ENCODE measurements at places on chromosomes 7 and 10.
A peak's percentile ranks its signal among the peaks of the same experiment; 100 is the strongest.

GRCh38 chr10:75623310-75624093, 192.1 kb downstream of the LRMDA start:
- DNase-seq: no peak

GRCh38 chr7:82534684-82535083, 91.1 kb upstream of the CACNA2D1 start:
- no peak for DNase-seq

DNA sequence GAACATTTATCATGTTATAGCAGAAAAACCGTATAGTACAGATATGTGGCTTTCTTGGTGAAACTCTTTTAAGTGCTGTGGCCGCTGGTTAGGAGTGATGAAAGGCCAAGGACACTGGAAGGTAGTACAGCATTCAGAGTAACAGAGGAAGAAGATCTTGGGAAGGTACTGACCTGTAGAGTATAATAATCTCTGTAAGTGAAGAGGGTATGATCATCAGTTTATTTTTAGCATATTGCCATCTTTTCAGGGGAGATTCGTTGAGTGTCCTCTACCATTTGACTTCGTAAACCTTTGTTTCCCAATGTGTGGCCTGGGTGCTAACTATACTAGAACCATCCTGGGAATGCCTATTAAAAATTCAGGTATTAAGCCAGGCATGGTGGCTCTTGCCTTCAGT, 44.6 kb downstream of the WAC start:
- no peak for DNase-seq

GRCh38 chr10:89556600-89556999, 21.2 kb upstream of the SLC16A12 start:
- no peak for DNase-seq

DNA sequence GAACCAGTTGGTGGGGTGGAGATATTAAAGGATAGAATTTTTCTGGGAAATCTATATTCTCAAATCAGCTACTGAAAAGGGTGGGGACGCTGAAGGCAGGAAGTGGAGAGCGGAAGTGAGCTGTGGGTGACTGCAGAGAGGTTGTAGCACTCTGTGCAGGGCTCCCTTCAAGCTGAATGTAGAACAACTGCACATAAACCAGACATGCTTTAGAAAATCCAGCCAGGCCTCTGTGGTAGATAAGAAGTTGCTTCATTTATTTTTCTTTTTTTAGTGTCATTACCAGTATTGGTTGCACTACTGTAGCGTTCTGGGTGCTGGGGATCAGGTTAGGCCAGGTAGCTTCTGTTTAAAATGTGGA, 127.8 kb downstream of the CELF2 start:
- no peak for DNase-seq

DNA sequence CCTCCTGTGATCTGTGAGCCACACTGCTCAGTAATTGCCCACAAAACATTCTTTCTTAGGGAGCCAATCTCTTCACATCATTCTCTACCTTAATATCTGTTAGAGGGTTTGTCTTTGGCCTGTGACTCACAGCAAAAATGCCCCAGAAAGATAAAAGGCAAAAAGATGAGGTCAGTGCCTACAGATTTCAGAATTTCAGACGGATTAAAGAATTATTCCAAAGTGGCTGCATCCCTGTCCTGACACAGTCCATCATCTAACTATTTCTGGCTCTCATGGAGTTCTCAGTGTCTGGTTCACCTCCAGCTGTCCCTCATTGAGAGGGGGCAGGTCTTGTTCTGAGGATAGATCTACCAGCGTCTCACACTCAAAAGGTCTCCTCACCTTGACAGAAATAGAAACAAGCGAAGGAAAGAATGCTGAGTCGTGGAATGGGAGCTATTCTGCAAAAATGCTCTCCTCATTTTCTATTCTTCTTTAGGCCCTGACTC, 138.5 kb upstream of the AOAH start:
- no peak for DNase-seq

DNA sequence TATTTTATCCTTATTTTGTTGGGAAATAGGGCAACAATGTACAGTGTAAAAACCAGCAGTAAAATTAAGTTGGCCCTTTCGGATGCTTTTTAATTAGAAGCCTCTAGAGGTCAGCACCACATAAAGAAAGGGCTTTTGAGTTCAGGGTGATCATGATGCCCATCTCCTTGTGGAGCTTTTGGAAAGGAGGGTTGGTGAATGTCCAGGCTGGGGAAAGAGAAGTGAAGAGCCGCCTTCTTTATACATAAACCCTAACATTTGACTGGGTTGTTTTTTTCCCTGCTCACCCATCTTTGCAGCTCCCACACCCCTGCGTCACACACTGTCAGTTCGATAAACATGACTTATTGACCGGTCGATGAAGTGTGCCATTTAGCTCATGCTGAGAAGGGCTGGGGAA, 29.8 kb downstream of the MTURN start:
- no peak for DNase-seq

DNA sequence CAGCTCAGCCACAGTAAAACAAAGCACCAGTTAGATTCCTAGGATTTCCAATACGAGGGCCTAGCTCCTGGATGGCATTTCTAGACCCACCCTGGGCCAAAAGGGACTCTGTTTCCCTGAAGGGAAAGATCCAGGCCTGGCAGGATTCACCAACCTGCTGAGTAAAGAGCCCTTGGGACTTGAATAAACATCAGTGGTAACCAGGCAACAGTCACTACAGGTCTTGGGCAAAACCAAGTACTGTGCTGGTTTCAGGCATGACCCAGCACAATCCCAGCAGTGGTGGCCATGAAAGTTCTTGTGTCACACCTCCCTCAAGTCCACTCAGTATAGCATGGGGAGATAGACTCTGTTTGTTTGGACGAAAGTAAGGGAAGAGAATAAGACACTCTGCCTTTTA, 31.0 kb upstream of the STARD3NL start:
- DNase-seq: no peak

DNA sequence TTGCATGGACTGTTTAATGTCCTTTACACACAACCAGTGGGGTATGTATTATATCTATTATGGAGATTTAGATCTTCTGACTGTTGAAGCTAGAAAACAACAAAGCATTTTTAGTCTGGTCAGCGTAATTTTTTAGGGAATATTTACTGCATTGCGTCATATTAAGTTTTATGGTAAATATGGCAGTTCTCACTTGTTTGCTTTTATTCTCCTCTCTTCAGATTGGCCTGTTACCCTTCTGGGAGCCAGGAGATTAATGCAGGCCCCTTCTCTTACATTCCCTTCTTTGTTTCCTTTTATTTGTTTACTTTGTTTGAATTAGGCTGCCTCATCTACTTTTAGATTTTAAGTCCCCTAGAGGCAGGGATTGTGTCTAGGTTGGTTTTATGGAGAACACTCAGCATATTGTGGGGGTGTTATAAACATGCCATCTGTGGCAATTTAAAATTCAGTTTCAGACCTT, 13.8 kb downstream of the UBE2D1 start:
- peak; percentile 78 for DNase-seq

DNA sequence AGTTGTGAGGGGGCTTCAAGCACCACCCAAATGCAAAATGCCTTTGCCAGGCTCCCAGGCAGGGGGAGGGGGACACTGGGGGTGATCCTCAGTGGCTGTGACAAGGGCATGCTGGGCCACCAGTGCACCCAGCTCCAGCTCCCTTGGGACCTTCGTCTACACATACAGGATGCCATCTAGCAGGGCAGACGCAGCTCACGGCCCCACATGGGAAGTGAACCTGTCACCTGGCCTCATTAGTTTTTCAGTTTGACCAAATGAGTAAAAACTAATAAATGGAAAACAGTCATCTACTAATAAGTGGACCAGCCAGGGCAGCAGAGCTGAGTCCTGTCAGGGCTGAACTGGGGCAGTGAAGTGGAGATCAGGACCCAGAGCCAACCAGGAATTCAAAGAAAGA, 50.2 kb downstream of the TLL2 start:
- DNase-seq: no peak

DNA sequence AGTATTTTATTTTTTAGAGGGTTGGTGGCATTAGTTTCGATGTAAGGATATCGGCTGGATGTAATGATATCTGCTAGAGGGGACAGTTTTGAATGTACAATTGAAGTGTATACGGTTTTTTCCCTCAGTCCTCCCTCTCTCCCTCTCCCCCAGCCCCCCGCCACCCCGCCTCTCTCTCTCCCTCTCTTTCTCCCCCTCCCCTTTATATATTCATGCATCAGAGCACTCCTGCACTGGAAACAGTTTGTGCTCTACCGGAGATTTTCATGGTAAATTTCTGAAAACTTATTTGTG, 1.6 kb downstream of the GLCCI1 start:
- DNase-seq: no peak

DNA sequence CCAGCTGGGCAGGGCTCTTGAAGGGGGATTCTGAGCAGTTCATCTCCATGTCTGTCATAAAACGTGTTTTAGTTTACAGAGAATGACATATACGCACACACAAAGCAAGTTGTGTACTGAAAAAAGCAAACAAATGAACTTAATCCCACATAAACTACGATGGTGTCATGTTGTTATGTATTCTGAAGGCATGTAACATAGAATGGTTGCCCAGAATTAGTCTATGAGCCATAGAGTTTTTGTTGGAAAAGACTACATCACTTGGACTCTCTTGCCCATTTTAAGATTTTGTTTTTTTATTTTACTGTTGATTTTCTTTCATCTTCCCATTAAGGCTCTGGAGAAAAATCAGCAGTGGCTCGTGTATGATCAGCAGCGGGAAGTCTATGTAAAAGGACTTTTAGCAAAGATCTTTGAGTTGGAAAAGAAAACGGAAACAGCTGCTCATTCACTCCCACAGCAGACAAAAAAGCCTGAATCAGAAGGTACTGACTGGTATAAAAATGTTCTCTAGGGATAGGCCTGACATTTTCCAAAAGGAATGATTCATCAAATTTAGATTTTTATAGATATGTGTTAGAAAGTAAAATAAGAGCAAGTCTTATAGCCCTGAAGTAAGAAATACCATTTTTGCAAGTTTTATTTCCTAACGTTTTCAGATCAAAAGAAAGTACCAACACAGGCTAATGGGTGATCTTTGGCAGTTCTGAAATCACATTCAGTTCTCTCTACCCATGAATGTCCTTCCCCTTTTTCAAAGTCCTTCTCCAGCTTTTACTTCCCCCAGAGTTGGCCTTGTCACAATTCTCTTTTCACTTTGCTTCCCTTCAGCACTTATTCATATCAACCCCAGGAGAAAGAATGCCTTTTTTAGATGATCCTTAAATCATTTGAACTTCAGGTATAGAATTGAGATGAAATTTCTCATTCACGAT, 18.9 kb downstream of the CEP55 start:
- no peak for DNase-seq

DNA sequence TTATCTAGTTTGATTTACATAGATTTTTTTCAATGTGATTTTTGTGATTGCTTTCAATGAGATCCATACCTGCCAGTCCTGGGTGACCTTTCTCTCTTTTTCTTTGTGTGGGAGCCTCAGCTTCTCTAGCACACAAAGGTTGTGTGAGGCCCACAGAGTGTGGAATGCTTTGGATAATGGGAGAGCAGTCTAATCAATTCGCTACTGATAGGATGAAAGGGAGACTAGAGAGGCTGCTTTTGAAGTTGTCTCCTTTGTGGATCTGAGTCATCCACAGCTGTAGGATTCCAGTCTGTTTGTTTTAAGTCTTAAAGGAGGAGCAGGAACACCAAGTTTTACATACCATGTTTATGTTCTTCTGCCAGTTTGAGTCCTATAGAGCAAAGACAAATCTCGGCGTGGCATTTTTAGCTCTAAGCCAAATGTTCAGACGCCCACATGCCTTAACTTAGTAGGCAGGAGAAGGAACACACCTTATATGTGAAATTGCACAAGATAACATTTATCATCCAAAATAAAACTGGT, 330.0 kb downstream of the ARL4A start:
- no peak for DNase-seq

GRCh38 chr10:13373644-13374043, 25.6 kb upstream of the SEPHS1 start:
- no peak for DNase-seq

GRCh38 chr10:103576862-103577261, 83.4 kb downstream of the NEURL1 start:
- no peak for DNase-seq

DNA sequence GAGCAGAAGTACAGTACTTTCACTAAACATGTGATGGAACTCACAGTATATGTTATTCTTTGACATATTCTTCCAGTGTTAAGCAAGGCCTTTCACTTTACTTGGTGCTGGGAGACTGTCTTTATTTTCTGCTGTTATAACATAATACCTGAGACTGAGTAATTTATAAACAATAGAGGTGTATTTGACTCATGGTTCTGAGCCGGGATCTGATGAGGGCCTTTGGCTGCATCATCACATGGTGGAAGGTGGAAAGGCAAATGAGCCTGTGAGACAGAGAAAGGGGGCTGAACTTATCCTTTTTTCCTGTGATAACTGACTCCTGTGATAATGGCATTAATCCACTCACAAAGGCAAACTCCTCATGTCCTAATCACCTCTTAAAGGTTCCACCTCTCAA, 1.4 kb downstream of the SUPV3L1 start:
- DNase-seq: no peak

DNA sequence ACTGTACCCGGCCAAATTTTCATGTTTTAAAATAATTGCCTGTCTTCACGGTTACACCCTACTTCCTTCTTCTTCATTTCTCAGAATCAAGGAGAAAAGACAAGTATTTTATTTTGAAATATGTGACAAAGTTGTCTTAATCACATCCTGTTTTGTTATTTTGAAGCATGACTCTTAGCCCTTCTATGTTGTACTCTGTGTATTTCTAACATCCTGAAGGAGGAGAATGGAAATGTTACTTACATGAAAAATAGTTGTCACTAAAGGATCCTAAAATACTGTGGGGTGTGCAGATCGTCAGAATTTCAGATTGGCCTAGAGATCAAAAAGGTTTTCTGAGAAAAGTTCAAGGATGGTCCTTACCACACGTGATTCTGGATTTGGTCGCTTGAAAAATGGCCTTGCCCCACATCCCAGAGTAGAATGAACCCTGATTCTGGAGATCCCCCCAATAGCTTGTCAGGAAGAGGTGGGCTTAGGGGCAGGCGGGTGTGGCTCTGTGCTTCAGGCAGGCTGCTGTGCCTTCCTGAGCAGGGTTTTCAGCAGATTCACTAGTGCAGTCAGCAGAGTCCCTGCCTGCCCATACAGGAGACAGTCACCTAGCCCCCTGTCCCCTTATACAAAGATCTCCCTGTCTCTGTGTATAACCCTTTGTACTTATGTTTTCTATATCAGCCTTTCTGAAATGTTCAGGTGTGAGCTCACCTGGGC, 8.6 kb downstream of the UPP1 start:
- no peak for DNase-seq

DNA sequence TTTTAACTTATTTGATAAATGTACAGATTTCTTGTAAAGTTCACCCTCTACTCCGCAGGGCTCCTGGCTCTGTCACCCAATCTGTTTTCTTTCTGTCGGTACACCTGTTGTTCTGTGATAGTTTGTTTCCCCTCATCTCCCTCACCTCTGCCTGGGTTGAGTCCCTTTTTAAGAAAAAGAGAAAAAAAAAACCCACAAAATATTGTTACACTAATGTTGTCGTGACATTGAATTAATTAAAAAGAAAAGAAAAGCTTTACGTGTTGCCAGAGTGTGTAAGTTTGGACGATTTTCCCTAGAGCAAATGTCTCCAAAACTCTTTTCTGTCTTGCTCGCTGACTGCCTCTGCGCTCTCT, 3.4 kb downstream of the HMX3 start:
- DNase-seq: no peak

All from SJSA1 (cell line).